T1000 (cell line): ENCODE measurements at places on chromosomes 2 and 18.

DNA sequence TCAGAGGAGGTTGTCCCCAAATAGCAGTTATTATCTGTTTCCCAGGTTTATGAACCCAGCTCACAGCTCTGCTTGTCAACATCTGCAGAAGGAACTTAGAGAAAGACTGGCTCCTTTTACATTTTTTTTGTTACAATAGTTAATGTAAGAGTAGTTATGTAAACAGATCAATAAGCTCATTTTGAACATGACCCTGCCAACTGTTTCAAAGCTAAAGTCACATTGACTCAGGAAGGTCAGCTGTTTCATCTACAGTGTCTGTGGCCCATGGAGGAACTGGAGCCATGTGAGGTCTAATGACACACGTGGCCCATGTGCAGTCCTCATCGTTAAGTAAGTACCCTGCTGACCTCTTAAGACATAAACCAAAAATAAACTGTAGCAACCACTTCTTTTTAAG, 97.1 kb downstream of the SH3RF3 start:
- no peak for DNase-seq

DNA sequence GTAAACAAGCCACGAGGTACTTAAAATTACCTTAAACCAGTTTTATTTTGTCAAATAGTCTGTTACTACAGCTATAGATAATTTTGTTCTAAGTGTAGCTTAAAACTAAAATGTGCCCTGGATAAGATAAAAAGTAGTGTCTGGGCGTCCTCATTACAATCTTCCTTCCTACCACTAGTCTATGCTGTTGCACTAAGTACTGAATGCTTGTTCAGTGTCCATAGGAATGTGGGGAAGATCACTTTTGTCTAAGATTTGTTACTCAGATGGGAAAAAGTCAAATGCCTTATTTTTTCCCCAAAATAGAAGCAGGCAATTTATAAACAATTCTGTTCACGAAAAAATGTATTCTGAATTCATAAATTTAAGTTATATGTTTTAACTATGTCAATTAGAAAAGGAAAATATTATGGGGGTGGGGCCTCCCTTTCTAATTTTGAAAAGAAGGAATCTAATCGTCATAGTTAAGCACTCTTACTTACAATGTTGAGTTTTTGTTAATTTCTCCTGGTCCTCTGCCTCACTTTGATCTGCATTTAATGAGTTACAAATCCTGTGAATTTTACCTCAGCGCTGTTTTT, 140.4 kb upstream of the VRK2 start:
- no peak for DNase-seq

- no peak for DNase-seq
Measured at GRCh38 chr2:241639385-241639784, 1.9 kb downstream of the ATG4B start.

- DNase-seq, result no peak
Measured at GRCh38 chr18:12884406-12885323, 628 bp upstream of the PTPN2 start.

GRCh38 chr2:43313642-43314017, 87.2 kb upstream of the ZFP36L2 start:
- no peak for DNase-seq

DNA sequence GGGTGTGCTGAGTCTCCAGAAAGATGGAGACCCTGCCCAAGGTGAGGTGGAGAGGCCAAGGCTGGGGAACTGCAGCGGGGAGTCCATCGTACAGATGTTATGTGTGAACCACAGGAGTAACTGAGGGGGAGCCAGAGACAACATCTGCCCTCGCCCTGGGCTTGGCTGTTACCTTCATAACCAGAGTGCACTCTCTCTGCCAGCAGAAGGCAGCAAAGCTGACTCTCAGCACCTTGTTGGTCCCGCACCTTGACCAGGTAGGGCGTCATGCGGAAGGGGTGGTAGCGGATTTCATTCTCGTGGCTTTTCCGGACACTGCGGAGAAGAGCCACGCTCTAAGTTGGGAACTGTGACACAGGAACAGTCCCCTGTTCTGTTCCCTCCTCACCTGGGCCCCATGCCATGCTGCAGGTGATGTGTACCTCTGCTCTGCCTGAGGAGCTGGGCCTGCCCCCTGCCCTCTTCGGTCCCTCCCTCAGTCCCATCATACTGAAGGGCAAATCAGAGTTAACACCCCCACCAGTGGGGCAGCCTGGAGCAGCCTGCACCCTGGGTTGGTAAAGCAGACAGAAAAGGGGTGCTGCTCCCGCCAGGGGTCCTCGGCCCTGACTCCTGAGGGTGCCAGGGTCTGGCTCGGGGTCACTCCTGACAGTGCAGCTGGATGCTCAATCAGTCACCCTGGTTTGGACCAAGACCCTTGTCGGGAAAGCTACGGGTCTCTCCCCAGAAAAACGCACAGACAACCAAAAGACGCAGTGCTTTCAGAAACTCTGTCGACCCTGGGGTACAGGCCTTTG, 20.3 kb downstream of the PER2 start:
- DNase-seq, result no peak

DNA sequence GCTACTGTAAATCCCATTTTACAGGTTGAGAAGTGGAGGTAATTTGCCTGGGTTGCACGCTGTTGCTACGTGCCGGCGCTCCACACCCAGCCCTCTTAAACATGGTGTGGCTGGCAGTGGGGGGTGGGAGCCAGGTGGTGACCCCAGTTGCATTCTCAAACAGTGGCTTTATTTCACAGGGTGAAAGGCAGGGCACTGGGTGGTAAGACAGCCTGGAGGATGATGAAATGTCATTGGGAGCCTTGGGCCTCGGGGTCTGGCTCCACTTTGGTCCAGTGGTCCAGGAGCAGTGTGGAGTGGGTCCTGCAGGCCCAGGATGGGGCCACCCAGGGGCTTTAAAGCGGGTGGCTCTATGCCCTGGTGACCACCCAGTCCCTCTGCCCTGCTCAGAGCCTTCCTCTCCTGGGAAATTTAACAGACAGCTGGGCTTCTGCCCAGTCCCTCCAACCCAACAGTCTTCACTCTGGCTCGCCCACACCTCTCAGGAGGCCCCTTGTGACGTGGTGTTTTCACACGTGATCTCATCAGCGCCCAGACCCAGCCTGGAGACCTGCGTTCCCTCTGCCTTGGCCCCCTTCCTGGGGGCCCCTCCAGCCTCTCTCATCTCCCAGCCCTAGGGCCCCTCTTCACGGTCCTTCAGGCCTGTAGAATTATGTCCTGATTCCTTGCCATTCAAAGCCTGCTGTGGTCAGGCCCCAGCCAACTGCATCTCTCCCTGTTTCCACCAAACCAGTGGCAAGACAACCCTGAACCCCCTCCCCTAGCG, 92.5 kb downstream of the INHBB start:
- no peak for DNase-seq

DNA sequence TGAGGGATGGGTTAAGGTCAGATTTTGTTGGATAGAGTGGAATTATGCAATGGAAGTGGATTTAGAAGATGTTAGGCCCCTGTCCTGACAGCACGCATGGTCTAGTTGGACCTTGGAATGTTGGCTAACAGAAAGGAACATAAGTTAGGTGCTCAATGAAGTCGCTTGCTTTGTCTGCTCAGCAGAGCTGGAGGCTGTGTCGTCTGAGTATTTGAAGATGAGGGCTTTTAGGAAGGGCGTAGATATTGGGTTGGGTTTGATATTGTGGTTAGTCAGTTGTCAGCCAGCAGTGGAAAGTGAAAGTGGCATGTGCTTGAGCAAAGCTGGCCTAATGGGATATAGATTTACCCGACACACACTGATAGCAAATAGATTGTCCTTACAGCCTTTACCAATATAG, 239.3 kb downstream of the PRKCE start:
- DNase-seq, result no peak

DNA sequence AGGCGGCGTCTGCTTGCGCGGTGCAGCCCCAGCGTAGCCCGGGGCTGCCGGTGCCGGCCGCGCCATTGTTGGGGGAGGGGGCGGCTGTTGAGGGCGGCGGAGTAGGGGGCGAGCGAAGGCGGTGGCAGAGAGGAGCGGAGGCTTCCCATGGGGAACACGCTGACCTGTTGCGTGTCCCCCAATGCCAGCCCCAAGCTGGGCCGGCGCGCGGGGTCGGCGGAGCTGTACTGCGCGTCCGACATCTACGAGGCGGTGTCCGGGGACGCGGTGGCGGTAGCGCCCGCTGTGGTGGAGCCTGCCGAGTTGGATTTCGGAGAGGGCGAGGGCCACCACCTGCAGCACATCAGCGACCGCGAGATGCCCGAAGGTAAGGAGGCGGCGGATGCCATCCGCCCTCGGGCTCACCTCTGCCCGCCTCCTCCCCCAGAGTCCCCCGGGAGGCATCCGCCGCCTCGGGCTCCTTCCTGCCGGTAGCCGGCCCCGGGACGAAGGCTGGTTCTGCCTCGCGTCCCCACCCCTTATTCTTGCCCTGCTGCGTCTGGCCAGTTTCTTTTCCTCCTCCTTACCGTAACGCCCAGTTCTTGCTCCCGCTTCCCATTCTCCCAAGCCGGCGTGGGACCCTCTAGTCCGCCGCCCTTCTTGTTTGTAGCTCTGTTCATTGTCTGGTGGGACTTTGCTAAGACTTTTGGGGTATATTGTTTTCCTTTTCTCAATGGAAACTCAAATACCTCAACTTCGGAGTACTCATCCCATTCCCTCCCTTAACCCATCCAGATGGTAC, 500 bp downstream of the CCNYL1 start:
- peak; percentile 51 for DNase-seq

DNA sequence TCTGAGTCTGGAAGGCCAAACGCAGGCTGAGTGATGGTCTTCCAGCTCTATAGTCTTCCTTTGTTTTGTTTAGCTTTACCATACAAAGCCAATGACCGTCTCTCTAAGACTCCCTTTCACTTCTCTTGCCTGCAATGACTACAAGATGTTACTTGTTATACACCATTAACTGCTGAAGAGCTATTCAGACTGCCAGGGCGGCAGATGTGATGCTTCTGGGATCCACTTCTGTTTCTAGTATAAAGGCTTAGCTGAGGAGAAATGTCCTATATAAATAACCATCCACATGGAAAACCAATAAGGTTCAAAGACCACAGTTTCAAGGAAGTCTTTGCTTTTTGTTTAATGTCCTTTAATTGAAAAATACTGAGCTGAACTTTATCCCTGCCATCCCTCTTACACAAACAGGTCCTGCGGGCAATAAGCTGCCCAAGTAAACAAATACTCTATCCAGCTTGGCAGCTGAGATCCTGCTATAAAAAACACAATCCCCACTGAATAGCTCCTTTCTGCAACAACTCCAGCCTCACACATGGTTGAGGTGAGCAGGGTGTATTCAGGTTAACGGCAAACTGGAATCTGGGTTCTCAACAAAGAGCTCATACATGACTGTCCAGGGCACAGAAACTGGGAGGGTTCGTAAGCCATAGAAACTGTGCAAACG, 124.6 kb downstream of the VIT start:
- DNase-seq, result no peak

- no peak for DNase-seq
Measured at GRCh38 chr2:9263428-9263827, 56.8 kb downstream of the ASAP2 start.

- no peak for DNase-seq
Measured at GRCh38 chr2:1716441-1716840, 27.9 kb downstream of the PXDN start.

GRCh38 chr2:149743842-149744448, 156.4 kb upstream of the MMADHC start:
- no peak for DNase-seq

- DNase-seq, result no peak
Measured at GRCh38 chr2:148042219-148042618, 21.3 kb downstream of the MBD5 start.

DNA sequence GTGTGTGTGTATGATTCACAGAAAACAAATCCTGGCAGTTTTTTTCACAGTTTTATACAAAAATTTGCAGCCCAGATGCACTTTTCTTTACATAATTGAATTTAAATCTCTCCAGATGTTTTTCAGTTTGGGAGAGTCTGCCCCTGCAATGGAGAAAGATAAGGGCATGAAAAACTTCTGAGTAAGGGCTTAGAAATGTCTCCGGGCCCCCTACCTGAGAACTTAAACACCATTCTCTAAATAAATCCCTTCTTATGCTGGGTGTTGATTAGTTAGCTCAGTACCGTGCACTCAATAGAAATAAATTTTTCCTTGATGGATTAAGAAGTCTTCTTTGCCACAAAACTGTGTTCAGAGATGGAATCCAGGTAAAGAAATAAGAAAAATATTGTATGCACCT, 64.5 kb downstream of the DPP4 start:
- no peak for DNase-seq
